Stimulated activated CD8-positive, alpha-beta memory T cell treated with anti-CD3 and anti-CD28 coated beads, Interleukin-7, amount 100 ng/mL, for 24 hours (primary cell): ENCODE measurements at places on chromosomes 1 and 21.
A peak's percentile ranks its signal among the peaks of the same experiment; 100 is the strongest.

DNA sequence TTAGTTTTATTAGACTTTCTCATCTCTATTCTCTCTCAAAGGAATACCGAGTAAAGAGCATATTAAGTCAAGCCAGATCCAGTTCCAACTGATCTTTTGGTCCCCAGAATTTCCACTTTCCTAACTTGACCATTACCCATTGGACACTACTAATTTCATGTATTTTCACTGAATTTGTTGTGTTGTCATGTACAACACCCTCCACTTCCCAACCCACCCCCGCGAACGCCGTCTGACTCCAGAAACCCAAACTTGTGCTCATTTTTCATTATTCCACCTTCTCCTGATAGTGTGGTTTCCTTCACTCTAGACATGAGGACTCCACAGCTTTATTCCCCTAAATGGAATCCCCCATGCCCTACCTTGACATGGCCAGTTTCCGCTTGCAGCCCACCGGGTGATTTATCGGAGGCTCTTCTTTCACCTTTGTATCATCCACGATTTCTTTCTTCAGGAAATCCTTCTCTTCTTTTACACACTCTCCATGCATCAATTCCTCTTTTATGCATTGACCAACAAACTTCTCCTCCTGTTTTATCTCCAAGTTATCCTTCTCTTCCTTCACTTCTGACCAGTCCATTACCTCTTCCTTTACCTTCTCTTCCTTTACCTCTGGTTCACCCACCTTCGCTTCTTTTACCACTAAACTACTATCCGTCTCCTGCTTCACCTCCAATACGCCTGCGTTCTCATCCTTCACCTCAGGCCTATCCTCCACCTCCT, 805 bp downstream of the ZNHIT6 start:
- DNase-seq: no peak

DNA sequence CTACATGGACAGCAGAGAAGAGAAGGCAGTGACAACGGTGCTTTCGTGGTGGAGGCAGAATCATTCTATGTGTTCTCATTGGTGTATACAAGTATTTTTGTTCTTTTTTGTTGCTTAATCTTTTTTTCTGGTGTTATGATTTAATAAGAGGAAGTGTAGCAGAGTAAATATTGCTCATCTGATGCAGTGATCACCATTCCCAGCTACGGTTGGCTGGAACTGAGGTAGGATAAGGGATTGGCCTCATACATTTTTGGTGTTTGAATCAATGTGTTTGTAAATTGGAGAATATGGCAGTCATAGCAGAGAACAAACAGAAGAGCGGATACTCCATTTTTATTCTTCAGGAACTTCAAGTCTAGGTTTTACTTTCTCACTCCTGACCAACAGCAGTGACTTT, 76.6 kb downstream of the UBE2U start:
- no peak for DNase-seq

- no peak for DNase-seq
Measured at GRCh38 chr1:153520818-153521476, 14.8 kb downstream of the S100A6 start.

DNA sequence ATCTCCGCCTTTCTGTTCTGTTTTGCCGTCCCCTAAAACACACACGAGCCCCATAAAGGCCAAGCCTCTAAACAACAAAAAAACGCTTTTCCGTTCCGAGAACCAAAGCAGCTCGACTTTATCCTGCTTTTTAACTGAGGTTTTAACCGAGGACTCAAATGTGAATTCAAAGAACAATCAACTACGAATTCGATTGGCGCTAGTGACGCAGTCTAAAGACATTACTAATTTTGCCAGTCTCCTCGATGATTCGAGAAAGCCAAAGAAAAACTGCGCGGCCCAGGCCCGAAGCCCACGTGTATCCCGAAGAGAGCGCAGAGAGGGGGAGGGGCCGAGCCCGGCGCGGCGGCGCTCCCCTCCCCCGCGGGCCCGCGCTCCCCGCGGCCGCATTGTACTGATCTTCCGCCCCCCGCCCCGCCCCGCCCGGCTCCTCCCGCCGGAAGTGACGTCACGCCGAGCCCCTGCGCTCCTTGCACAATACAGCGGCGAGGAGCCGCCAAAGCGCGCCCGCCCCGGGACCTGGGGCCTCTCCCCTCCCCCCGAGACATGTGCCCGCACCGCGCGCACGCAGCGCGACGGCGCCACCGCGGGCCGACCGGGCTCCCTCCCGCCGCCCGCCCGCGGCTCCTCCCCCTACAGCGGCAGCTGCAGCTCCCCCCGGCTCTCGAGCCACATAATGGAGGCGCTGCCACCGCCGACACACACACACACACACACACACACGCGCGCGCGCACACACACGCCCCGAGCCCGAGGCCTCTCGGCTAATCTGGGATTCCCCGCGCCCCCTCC, 1.4 kb downstream of the HNRNPU start:
- DNase-seq: peak; percentile 97

- no peak for DNase-seq
Measured at GRCh38 chr1:101167891-101168290, 68.9 kb upstream of the S1PR1 start.

GRCh38 chr1:246971090-246971721, 36.7 kb downstream of the ZNF695 start:
- peak; percentile 8 for DNase-seq

- no peak for DNase-seq
Measured at GRCh38 chr1:222283147-222283768, 264.6 kb downstream of the HHIPL2 start.

DNA sequence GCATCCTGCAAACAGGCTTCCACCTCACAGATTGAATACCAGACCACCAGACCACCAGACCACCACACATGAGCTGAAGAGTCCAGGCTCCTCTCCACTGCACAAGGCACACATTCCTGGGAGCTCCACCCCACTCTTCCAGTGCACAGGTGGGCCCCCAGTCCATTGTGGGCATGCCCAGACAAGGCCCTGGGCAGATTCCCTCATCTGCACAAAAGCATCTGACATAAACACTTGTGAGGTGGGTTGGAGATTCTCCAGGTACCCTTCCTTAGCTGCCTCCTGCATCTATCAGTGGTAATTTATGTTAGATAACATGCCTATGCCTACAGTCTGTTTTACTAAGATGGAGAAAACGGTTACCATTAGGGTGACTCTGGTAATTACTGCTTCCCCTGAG, 11.6 kb upstream of the CTBS start:
- no peak for DNase-seq

- no peak for DNase-seq
Measured at GRCh38 chr21:25496825-25497482, 110.3 kb downstream of the MRPL39 start.

GRCh38 chr1:47663286-47663685, 225.4 kb downstream of the FOXD2 start:
- no peak for DNase-seq

- DNase-seq: no peak
Measured at GRCh38 chr1:47403321-47403910, 12.7 kb upstream of the FOXE3 start.

- no peak for DNase-seq
Measured at GRCh38 chr1:226979115-226979516, 39.0 kb downstream of the COQ8A start.

- DNase-seq: no peak
Measured at GRCh38 chr21:28345934-28346333, 646.7 kb downstream of the LTN1 start.

DNA sequence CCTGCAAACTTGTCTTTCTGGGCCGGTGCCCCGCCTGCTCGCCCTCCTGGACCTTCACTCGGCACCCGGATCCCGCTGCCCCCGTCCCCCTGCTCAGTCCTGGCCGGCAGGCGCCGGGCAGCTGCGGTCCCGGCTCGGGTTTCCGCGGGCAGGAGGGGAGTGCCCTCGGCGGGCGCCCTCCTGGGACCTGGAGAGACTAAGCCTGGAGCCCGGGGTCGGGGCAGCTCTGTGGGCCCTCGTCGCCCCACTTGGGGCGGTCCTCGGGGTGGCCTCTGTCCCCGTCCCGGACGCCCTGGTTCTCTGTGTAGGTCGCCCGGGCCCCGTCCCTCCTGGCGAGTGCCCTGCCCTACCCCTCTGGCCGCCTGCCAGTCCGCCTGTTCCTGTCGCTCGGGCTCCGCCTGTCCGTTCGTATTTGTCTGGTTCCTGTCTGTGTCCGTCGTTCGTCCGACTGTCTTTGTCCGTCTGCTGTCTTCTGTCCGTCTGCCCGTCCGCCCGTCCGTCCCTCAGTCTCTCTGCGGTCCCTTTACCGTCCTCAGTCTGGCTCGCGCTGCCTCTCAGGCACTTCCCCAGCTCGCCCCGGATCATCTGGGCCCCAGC, 490 bp downstream of the SERINC2 start:
- no peak for DNase-seq

- DNase-seq: no peak
Measured at GRCh38 chr1:230548357-230548756, 93.9 kb upstream of the COG2 start.

- no peak for DNase-seq
Measured at GRCh38 chr1:47694011-47694890, 256.4 kb downstream of the FOXD2 start.

DNA sequence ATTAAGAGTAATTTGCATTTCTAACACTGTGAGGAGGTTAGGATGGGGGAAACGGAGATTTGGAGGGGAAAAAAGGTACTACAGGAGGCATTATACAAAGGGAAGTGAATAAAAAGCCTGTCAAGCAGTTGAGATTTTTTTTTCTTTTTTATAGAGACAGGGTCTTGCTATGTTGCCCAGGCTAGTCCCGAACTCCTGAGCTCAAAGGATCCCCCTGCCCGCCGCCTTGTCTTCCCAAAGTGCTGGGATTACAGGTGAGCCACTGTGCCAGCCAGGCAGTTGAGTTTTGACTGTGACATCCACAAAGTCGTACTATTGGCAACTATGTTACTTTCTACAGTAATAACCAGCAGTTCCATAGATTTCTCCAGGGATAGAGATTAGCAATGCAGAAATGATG, 2.6 kb downstream of the CLCC1 start:
- DNase-seq: no peak

DNA sequence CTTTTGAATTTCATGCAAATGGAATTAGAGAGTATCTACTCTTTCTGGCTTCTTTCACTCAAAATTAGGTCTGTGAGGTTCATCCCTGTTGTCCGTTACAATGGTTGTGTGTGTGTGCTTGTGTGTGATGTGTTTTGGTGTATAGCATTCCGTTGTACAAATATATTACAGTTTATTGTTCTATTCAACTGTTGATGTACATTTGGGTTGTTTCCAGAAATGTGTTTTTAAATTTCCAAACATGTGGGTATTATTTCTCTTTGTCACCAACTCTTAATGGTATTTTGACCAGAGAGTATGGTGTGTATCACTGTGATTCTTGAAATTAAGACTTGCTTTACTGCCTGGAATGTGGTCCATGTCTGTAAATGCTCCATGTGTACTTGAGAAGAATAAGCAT, 16.8 kb upstream of the HCRTR1 start:
- DNase-seq: no peak

DNA sequence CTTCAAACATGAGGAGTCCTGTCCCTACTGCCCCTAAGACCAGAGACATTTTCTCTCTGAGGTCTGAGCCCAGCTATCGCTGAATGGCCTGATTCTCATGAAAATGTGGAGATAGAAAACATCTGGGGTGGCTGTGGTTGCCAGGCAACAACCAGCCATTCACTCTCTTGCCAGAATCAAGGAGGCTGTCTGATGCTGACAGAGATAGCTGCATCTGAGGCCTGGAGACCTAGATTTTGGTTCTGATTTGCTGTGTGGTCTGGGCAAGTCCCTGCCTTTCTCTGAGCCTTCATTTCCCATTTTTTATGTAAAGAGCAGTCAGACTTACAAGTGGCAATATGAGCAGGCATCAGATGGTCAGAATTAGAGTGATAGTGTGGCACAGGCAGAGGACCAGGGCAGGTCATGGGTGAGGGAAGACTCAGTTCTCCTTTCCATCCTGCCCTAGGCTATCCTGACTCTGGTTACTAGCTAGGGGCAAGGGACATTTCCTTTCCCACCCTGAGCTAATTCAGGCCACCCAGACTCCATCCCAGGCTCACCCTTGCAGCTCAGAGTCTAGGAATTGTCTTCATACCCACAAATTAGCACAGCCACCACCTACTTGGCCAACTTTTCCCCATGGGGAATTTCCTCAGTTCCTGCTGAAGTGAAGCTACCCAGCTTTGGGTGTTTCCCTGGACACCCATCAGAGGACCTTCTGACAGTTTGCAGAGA, 20.0 kb upstream of the RNF19B start:
- no peak for DNase-seq

DNA sequence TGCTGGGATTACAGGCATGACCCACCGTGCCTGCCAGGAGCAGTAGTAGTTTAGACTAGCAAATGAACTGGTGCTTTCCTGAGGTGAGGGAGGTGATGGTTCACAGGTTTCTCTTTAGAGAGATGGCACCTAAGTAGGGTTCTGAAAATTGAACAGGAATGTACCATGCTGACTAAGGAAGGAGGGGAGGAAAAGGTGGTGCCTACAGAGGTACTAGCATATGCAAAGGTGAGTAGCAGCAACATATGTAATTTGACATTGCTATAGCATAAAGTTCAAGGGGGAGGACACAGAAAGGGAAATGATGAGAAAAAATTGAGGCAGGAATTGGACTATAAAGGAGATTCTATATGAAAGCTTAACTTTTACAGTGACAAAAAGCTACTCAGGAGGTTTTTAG, 65.9 kb upstream of the RBM34 start:
- DNase-seq: no peak

- DNase-seq: peak; percentile 37
Measured at GRCh38 chr1:160862203-160863060, at the start of gene CD244. CD244 (minus strand) TSS chr1:160862887; CDS start chr1:160862677, 210 bp downstream.

- DNase-seq: no peak
Measured at GRCh38 chr21:46555225-46555617, 49.7 kb downstream of the S100B start.

DNA sequence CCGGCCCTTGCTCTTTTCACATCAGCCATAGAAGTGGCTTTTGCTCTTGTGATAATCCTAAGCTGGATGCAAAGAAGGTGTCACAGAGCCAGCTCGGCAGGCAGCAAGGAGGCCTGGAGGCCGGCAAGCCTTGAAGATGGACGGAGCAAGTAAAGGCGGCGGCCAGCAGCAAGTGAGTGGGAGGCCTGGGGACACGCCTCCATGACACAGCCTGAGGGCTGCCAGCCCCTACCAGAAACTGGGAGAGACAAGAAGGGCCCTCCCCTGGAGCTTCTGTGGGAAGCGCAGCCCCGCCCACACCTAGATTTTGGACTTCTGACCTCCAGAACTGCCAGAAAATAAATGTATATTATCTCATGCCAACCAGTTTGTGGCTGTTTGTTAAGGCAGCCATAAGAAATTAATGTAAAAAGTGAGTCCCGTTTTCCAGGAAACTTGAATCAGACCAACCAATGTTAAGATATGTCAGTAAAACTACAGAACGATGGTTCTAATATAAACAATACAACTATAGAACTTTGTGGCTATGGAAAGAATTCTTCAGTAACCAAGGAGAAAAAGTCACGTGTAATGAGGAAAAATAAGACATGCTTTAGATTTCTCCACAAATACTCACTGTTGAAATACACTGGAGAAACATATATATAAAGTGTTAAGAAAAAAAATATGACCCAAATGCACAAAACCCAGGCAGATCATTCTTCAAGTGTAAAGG, 49.9 kb downstream of the BACE2 start:
- DNase-seq: no peak
